Skeletal muscle cell (primary cell): ENCODE measurements at places on chromosomes 1 and 21.
A peak's percentile ranks its signal among the peaks of the same experiment; 100 is the strongest.

DNA sequence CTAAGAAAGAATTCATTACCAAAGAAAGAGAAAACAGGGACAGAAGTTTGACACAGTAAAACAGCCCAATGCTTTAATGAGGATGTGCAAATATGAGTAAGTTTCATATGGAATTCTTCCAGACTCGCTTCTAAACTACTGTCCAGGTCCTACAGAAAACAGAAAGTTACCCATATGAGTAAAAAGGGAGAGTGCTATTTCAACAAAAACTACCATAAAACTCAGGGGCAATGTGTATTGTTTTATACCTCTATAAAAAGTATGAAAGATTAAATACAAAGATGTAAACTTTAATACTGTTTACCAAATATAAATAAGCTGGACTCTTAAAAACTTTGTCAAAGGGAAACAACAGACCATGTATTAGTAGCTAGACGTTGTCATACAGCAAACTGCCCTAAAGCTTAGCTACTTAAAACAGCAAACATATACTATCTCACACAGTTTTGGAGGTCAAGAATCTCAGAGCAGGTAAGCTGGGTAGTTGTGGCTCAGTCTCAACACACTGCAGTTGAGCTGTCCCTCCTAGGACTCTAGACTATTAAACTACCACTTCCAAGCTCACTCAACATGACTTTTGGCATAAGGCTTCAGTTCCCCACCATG, 174.9 kb downstream of the COP1 start:
- no peak for DNase-seq

GRCh38 chr1:223261914-223262313, 102.1 kb downstream of the SUSD4 start:
- DNase-seq, result no peak

GRCh38 chr21:29306920-29307319, 8.2 kb downstream of the BACH1 start:
- no peak for DNase-seq

DNA sequence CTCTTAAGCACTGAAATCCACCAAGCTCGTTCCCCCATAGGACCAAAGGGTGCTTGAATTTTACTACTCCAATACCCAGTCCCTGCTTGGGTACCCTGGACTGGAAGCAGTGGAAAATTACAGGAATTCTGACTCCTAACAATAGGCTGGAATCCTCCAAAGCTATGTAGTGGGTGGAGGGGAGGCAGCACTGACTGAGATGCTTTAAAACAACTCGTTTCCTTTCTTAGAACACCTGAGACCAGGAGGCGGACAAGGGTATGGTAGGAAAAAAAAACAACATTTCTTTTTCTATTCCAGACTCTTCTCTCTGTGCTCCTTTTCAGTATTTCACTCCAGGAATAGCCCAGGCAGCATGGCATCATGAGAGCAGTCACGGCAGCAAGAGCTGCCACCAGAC, 2.3 kb downstream of the PEF1 start:
- DNase-seq, result no peak

GRCh38 chr1:52876843-52877242, 34.3 kb downstream of the ZYG11A start:
- DNase-seq, result no peak

DNA sequence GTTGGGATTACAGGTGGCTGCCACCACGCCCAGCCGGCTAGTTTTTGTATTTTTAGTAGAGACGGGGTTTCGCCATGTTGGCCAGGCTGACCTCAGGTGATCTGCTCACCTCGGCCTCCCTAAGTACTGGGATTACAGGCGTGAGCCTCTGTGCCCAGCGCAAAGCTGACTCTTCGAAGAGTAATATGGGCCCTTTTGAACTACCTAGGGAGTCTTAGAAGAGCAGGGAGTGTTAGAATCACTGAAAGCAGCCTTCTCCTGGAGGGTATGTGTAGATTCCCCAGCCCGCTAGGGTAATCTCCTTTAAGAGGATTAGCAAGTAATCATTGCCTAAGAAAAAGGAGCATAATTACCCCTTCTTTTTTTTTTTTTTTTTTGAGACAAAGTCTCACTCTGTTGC, 6.5 kb upstream of the MAST2 start:
- DNase-seq, result no peak

- peak; percentile 2 for DNase-seq
Measured at GRCh38 chr1:11341901-11342552, 69.0 kb downstream of the UBIAD1 start.

DNA sequence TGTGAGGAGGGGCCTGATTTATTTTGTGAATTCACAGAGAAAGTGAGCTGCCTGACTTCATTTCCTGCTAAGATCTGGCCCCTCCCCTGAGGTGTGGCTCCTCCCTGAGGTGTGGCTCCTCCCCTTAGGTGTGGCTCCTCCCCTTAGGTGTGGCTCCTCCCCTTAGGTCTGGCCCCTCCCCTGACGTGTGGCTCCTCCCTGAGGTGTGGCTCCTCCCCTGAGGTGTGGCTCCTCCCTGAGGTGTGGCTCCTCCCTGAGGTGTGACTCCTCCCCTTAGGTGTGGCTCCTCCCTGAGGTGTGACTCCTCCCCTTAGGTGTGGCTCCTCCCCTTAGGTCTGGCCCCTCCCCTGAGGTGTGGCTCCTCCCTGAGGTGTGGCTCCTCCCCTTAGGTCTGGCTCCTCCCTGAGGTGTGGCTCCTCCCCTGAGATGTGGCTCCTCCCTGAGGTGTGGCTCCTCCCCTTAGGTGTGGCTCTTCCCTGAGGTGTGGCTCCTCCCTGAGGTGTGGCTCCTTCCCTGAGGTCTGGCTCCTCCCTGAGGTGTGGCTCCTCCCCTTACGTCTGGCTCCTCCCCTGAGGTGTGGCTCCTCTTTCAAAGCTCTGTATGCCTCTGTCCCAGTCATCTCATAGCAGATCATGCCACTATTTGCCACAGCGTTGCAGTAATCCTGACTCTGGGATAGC, 26.9 kb upstream of the LRRC3 start:
- DNase-seq, result no peak

DNA sequence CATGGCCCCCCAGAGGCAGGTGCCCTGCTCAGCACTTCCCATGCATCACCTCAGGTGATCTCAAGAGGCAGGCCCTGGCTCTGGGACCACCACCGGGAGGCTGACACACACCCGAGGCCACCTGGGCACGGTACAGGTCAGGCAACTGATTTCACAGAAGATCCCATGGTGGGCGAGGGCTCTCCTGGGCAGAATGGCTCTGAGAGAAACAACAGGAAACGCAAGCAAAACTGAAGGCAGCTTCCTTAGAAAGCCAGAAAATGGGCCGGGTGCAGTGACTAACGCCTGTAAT, 11.4 kb upstream of the SKI start:
- DNase-seq, result no peak

DNA sequence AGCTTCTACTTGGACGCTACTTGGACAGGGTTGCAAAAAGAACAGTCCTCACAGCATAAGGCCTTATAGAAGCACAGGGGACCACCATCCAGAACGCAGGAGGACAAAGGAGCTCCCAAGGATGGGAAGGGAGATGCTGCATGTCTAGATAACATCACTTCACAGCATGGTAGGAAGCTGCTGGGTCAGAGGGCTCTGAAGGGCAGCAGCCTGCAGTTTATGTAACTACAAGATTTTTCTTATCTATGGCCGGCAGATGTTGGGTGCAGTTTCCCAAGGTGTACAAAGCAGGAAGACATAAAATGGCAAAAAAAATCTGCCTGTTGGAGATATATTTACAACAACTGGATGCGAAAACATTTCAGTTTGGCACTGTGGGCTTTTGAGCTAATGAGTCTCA, 45.3 kb upstream of the SLC5A9 start:
- no peak for DNase-seq

DNA sequence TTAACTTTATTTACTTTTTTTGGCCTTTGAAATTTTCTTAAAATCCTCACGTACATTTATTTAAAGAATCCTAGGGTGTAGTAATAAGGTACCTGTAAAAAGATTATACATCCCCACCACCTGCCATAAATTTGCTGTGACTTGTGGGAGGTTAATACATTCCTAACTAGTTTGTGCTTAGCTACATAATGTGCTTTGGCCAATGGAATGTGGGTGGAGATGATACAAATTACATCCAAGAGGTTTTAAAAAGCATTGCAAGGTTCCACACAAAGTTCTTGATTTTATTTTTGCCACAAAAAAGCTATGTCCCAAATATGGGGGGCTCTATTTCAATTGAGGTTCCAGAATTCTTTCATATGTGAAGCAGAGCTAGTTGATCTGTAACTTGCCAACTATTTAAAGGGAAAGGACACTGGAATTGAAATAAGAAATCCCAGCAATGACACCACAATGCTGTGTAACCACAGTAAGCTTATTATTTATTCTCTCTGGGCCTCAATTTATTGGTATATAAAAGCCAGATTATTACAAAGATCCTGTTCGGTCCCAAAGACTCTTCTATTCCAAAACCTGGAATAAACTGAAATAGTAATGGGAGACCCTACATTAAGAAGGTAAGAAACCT, 15.7 kb downstream of the ASPM start:
- DNase-seq, result no peak

GRCh38 chr1:206841609-206842323, 23.7 kb upstream of the IL20 start:
- no peak for DNase-seq

DNA sequence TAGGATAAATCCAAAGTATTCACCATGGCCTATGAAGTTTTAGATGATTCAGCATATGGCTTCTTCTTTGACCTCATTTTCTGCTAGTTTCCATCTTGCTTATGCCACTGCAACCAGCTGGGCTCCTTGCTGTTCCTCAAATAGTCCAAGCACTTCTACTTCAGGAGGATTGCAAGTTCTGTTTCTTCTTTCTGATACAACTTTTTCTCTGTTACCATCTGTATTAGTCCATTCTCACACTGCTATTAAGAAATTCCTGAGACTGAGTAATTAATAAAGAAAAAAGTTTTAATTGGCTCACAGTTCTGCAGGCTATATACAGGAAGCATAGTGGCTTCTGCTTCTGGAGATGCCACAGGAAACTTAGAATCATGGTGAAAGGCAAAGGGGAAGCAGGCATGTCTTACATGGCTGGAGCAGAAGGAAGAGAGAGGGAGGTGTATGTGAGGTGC, 20.3 kb downstream of the PTGS2 start:
- no peak for DNase-seq

- no peak for DNase-seq
Measured at GRCh38 chr1:6065093-6065858, 19.6 kb downstream of the KCNAB2 start.
